ENCODE measurements at places on chromosomes 11 and 22.

GRCh38 chr11:65419772-65420481 is 2.7 kb upstream of the NEAT1 start:
- peak; percentile 94 for DNase-seq

DNA sequence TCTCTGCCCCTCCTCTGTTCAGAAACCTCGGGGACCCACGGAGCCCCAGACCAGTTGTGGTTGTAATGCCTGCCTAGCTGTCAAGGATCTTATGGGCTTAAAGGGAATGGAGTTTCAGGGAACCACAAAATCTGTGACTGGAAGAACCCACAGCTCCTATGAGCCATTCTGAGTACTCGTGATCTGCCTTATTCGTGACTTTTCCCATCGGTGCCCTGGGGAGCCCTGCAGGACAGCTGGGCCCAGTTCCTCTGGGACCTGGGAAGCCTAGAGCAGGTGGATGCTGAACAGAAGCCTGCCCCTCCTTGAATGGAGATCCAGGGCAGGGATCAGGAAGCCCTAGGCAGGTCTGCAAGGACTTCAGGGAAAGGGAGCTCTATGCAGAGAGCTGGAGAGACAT is 42.1 kb upstream of the TTC12 start:
- DNase-seq, result no peak

- DNase-seq, result no peak
Measured at GRCh38 chr22:44098966-44099530, 74.9 kb downstream of the PARVB start.

GRCh38 chr22:42222140-42222539 is 48.3 kb downstream of the TCF20 start:
- DNase-seq, result no peak

DNA sequence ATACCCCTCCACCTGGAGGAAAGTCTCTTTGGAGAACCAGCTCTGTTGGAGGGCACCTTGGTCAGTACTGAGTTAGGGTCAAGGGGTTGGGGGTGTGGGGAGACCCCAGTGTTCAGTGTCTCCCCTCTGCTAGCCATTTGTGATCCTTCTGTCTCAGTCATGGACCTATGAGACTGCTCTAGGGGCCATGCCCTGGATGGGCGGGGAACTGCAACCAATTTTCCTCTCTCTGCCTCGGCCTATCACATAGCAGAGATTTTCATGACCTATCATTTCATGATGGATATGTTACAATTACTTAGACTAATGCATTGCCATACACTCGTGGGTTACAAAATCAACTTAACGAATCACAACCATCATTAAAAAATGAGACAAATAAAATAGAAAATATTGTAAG is 7.4 kb downstream of the OTOG start:
- DNase-seq, result no peak

DNA sequence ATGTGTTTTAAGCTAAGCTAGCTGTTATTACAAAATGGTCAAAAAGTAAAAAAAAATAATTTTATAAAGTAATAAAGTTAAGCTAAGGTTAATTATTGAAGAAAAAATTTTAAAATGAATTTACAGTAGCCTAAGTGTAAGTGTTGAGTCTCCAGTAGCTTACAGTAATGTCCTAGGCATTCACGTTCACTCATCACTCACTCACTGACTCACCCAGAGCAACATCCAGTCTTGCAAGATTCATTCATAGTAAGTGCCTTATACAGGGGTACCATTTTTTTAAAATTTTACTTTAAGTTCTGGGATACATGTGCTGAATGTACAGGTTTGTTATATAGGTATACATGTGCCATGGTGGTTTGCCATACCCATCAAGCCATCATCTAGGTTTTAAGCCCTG is 11.6 kb upstream of the OOSP4B start:
- no peak for DNase-seq

DNA sequence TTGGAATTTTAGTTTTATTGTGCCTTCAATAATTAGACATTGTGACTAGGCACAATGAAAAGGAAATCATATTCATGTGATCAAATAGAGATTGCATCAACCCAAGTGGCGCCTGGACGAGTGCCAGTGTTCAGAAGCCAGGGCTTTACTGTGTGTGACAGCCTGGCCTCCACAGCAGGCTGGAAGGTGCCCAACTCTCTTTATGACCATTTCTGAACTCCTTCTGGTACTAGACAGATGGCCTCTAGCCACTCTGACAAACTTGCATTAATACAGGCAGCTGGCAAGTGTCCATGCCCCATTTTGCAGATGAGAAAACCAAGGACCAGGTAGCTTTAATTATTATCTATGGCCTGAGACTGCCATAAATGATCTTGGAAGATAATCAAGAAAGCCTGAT is 8.3 kb upstream of the POU2AF1 start:
- DNase-seq, result peak; percentile 40

GRCh38 chr11:92122561-92122960 is 102.1 kb upstream of the FAT3 start:
- DNase-seq, result no peak

GRCh38 chr11:129423426-129423825 is 47.8 kb downstream of the BARX2 start:
- DNase-seq, result no peak

DNA sequence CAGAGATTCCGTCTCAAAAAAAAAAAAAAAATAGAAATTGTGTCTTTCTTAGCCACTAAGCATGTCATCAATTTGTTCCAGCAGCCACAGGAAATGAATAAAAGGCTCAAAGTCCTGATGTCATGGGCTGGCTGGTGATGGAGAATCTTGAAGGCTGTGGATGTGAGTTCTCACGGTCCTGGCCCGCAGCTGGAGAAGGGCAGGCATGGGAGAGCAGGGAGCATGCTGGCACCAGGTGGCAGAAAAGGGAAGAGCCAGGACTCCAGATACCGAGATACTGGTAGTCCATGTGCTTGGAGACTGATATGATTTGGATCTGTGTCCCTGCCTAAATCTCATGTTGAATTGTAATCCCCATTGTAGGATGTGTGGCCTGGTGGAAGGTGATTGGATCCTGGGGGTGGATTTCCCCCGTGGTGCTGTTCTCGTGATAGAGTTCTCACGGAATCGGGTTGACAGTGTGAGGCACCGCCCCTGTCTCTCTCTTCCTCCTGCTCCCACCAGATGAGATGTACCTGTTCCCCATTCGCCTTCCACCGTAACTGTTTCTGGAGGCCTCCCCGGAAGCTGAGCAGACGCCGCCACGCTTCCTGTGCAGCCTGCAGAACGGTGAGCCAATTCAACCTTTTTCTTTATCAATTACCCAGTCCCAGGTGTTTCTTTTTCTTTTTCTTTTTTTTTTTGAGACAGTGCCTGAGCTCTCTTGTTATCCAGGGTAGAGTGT is 18.1 kb downstream of the MRGPRD start:
- DNase-seq, result no peak

DNA sequence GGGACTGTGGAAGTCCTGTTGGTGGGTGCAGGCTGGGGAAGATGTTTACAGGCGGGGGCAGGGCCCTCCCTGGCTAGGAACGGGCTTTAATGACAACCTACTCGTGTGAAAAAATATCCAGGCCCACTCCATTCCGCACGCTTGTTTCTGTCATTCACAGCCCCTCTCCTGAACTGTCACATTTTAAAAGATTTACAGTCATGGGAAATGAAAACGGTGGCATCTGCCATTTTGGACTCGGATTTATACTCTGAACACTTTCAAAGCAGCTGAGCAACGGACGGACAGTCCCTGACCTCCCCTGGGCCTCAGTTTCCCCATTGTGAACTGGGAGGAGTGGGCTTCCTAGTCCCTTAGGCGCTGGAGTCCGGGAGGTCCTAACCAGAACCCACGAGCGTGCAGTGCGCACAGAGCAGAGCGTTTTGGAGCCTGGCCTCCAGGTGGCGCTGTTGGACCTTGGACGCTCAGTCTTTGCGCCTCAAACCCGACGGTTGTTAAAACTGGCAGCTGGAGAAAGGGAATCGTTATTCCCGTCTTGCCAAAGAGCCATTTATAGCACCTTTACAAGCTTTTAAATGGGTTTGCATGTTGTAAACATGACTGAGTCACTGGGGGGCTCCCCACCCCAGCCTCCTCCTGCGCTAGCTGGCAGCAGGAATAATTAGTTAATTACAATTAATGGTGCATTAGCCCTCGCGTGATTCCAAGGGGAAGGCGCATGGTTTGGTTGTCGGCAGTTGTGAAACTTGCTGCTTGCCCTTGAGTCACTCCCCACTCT is 75.3 kb downstream of the FBLN1 start:
- DNase-seq, result peak; percentile 90

DNA sequence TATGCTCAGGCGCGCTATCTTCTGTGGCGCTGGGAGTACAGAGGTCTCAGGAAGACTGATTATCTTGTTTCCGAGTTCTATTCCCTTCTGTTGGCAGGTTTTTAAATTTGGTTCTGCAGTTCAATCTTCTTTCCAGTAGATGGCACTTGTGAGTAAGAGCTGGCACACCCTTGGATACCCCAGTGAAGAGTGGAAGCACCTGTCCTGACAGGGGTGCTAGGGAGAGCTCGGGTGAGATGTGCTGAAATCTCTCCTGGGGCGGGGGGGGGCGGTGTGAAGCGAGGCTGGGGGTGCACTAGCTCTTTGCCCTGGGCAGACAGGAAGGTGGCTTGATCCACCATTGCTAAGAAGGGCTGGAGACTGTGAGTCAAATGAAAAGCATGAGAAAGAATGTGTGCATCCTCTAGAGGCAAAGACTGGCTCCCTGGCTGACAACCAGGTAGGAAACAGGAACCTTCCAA is 679.9 kb upstream of the CCDC179 start:
- DNase-seq, result peak; percentile 29

DNA sequence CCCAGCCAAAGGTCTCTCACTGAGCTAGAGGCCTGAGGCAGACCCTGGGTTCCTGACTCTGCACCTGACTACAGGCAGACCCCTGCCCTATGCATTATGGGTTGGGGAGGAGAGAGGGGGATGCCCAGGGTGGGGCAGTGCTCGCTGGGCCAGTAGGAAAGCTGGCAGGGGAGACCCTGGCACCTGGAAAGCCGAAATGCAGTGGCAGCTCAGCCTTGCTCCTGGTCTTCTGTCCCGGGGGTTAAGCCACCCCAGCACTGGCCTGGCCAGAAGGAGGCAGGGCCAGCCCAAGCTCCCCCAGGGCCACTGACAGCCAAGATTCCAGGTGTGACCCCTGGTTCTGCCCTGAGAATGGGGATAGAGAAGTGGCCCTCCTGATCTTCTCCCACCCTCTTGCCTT is 5.4 kb downstream of the ARAP1 start:
- DNase-seq, result no peak

- no peak for DNase-seq
Measured at GRCh38 chr11:121467471-121467870, 14.7 kb upstream of the SORL1-AS1 start.

- no peak for DNase-seq
Measured at GRCh38 chr22:42300259-42301076, 30.0 kb upstream of the TCF20 start.

- DNase-seq, result no peak
Measured at GRCh38 chr22:23494930-23495266, 85.2 kb downstream of the IGLL1 start.

DNA sequence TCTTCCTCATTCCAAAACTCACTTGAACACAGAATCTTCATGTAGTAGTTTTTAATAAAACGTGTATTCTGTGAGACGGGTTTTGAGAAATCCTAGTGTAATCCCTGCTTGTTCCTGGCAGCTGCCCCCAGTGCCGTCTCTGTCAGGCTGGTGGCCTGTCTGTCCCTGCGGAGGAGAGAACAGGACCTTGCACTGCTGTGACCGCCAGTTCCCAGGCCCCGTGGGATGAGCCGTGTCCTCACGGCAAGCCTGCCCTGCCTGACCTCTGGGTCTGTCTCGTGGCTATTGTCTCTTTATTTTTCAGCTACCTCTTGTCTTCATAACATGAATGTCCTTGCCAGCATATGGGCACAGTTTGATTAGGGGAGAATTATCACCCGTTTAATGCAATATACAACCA is 535.5 kb upstream of the B3GAT1 start:
- DNase-seq, result no peak

DNA sequence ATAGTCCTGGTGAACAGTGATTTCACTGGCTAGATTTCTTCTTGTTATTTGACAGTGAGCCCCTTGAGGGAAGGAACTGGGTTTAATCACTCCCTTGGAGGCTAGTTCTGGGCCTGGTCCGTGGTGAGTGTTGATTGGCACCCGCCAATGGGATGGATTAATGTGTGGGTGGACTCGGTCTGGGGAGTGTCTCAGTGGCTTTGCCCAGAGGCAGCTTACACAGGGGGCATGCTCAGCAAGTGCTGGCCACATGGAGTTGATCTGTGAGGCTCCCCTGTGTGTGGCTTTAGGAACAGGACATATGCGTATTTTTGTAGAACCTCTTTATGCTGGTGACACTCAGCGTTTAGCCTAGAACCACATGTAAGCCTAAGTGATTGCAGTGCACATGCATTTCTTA is 106.9 kb downstream of the TBC1D22A start:
- no peak for DNase-seq

- peak; percentile 62 for DNase-seq
Measured at GRCh38 chr11:113201054-113201818, 113.1 kb upstream of the TTC12 start.

- DNase-seq, result peak; percentile 94
Measured at GRCh38 chr22:23539135-23539838, 40.8 kb downstream of the IGLL1 start.

DNA sequence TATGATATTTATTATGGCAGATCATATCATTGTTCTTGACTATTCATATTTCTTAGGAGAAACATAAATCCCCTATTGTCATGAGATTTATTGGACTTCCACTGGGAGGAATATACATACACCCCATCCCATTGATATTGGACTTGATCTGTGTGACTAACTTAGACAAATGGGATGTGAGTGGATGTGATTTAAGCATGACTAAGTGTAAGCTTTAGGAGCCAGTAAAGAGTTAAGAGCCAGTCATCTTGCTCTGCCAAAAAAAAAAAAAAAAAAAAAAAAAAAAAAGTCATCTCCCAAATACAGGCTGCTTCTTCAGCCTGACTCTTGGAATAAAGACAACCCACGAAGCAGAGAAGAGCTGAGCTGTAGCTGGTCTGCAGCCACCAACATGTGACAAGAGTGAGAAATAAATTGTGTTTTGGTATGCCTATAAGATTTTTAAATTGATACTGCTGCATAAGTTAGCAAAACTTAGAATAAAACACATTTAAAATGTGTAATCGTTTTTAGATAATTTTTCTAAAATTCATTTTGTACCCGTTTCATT is 595.0 kb upstream of the LRRC4C start:
- no peak for DNase-seq

DNA sequence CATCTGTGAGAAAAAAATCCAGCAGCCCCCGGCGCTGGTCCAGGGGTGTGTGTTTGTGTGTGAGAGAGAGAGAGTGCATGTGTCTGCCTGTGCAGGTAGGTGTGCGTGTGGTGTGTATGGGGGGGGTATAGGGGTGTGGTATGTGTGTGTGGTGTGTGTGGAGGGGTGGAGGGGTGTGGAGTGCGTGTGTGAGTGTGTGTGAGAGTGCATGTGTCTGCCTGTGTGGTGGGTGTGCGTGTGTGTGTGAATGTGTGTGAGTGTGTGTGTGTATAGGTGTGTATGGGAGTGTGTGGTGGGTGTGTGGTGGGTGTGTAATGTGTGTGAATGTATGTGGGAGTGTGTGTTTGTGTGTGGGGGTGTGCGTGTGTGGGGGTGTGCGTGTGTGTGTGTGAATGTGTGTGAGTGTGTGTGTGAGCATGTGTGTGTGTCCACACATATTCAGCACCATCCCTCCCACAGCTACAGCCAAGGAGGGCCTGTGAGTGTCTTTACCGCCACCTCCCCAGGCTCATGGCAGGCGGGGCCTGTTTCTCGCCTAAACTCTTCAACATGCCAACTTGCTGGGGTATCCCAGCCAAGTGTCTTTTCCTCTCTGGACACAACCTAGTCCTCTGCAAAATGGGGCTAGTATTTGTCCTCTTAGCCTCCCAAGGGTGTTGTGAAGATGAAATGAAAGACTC is 11.9 kb downstream of the LMO1 start:
- no peak for DNase-seq

GRCh38 chr11:108565653-108566052 is 27.9 kb downstream of the EXPH5 start:
- no peak for DNase-seq

GRCh38 chr11:110710628-110711381 is 1.4 kb downstream of the ARHGAP20 start:
- DNase-seq, result peak; percentile 33
